ENCODE measurements at places on chromosomes 3 and 15. TPM values are rescaled to one million over a fixed set of nuclear protein-coding genes. Genes with fewer than 3 reads are reported as not detected.

The MSL2 gene
- polyA plus RNA-seq: 31.5 TPM

The PPCDC gene
- polyA plus RNA-seq: 10.8 TPM

The ARL6IP5 gene
- 160 TPM for polyA plus RNA-seq

The EBLN2 gene
- polyA plus RNA-seq: 1.3 TPM

Data from spinal cord (tissue), 10 donors.